ENCODE measurements at places on chromosomes 2 and 18. TPM values are rescaled to one million over a fixed set of nuclear protein-coding genes. Genes with fewer than 3 reads are reported as not detected.
A peak's percentile ranks its signal among the peaks of the same experiment; 100 is the strongest.

UCN gene
- 0.68 TPM for total RNA-seq

CTAGE1 gene
- total RNA-seq, result not detected

CNGA3 gene
- total RNA-seq, result not detected

SIX2 gene
- 1.5 TPM for total RNA-seq

FOXI3 gene
- 13.5 TPM for total RNA-seq

ERBB4 gene
- 1.8 TPM for total RNA-seq

SLC30A3 gene
- total RNA-seq, result 8.0 TPM

IL37 gene
- total RNA-seq, result not detected

SLC5A7 gene
- total RNA-seq, result not detected

FSHR gene
- total RNA-seq, result not detected

ASTL gene
- total RNA-seq, result 0.79 TPM

DNA sequence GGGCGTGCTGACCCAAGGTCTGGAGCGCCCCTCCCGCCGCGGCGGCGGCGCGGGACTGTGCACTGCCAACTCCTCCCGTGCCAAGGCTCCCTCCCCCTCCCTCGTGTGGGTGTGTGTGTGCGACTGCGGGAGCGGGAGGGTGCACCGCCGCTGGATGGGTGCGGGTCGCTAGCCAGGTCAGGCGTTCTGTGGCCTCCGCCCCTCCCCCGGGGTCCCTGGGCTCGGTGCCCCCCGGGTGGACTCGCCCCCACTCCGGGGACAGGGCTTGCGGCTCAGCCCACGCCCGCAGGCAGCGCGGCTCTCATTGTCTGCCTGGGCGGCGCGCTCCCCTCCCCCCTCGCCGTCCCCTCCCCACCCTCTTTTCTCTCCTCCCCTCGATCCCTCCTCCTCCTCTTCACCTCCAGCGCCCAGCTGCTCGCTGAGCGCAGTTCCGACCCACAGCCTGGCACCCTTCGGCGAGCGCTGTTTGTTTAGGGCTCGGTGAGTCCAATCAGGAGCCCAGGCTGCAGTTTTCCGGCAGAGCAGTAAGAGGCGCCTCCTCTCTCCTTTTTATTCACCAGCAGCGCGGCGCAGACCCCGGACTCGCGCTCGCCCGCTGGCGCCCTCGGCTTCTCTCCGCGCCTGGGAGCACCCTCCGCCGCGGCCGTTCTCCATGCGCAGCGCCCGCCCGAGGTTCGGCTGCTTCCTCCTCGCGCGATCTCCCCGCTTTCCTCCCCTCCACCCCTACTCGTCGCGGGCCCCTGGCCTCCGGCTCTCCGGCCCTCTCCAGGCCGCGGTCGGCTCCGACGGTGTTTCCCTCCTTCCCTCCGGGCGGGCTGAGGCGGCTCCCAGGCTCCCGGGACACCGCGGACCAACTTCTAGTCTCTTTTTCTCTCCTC lies at the start of gene GATA6:
GATA6 (plus strand) TSS at position 579 of the 878 bp plus-strand sequence. CDS start 1,556 bp downstream, outside the sequence.
- DNase-seq, result peak; percentile 74

- DNase-seq, result no peak
Observed at GRCh38 chr2:233342301-233342700, 12.0 kb upstream of the DGKD start.

DNA sequence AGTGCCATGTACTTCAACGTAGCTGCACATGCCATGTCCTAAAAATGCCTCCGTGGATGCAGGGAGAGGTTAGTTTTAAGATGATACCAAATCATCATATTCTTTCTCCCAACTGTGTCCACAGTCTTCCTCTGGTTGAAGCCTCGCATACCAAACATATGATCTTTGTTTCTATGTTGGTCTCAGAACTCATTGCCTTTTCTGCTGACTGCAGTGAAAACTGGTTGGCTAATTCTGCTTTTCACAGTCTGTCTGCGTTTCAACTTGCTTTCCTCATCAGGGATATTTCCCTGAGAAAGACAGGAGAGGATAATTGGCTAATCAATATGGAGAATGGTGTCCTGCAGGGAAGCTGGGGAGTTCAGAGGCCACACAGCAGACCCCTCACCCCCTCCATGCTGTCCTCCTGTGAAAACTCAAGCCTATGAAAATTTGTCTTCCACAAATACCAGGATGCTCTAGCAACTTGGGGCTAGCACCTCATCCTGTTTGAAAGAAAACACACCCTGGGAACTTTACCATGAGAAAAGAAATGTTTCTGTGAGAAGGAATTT lies 192.2 kb upstream of the PXDN start:
- DNase-seq, result no peak

GRCh38 chr2:4502230-4502843 lies 799.0 kb downstream of the DCDC2C start:
- DNase-seq, result no peak

- no peak for DNase-seq
Observed at GRCh38 chr18:57544936-57545660, 41.4 kb downstream of the FECH start.

- no peak for DNase-seq
Observed at GRCh38 chr2:239818086-239818485, 207.1 kb downstream of the NDUFA10 start.

DNA sequence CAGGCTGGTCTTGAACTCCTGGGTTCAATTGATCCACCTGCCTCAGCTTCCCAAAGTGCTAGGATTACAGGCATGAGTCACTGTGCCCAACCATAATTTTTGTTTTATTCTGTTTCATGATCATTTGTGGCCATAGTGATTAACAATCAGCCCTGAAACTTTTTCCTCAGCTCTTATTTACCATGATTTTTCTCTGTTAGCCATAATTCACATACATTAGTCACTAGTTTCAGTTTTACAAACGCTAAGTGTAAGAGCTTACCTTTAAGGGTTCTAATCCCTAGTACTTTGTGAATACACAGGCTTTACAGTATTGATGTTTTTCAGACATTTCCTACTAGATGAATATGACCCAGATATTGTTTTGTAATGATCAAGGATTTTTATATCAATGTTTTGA lies 216.1 kb downstream of the DPP4 start:
- DNase-seq, result no peak

GRCh38 chr2:237980087-237980486 lies 13.3 kb downstream of the UBE2F start:
- no peak for DNase-seq

GRCh38 chr2:26587994-26588393 lies 53.2 kb downstream of the CIB4 start:
- DNase-seq, result peak; percentile 8

DNA sequence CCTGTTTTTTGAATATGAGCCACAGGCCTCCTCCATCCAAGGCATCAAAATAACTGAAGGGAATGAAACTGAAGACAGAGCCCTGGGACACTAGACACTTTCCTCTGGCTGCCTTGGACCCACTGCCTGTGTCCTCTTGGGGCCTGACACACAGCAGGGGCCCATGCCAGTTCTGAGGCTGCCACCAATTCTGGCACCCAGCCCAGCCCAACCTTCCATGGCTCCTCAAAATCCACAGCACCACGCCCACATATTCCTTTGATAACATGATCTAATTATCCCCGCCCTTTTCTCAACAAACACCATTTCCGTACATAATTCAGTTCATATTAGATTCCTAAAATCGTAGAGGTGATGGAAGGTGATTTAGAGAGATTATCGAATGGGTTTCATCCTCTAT lies 64.2 kb downstream of the EMX1 start:
- DNase-seq, result no peak

- DNase-seq, result no peak
Observed at GRCh38 chr2:30252723-30253701, 21.7 kb downstream of the LBH start.

GRCh38 chr18:37675699-37676098 lies 110.1 kb upstream of the CELF4 start:
- no peak for DNase-seq

DNA sequence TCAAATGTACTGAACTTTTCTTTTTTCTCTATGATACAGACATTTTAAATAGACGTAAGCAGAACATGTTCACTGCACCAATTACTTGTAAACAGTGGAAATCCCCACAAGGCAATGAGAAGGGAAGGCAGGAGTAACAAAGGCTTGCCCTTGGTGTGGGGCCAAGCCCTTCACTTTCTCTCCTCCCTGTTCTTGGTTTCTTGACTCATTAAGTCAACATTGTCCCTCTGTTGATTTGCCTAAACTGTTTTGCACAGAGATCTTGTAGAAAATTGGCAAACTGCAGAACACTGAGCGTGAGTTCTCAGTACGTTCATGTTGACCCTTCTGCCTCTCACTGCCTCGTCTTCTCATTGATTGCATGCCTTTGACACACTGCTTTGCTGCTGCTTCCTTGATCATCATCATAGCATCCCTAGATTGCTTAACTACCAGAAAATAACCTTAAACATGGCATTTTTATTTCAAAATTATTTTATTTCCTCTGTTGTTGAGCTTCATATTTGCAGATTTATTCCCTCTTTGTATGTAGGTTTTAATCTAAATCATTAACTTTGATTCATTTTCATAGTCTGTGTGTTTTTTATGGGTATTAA lies 257.7 kb downstream of the PTGR3 start:
- no peak for DNase-seq

DNA sequence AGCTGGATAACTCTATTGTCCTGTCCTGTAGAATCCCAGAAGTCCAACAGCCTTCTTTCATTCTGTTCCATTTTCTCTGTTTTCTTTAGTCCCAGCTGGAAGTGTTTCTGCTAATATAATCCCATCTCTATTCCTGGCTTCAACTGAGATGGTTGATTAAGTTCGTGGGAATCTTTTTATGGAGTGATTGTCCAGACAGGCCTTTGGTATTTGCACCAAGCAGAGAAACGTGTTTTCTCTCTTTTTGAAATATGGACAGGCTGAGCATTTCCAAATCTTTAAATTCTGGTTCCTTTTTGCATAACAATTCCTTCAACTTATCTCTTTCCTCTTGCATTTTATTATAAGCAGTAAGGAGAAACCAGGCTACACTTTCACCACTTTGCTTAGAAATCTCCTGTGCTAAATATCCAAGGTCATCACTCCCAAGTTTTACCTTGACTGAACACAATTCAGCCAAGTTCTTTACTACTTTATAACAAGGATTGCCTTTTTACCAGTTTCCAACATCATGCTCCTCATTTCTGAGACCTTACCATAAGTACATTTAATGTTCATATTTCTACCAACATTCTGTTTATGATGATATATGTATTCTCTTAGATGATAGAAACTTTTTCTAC lies 108.8 kb downstream of the ZFP36L2 start:
- DNase-seq, result no peak

- DNase-seq, result no peak
Observed at GRCh38 chr2:112024231-112024630, 30.8 kb upstream of the TMEM87B start.

- DNase-seq, result no peak
Observed at GRCh38 chr2:149768320-149768799, 180.8 kb upstream of the MMADHC start.

- no peak for DNase-seq
Observed at GRCh38 chr2:146984014-146984413, 860.8 kb upstream of the ACVR2A start.

GRCh38 chr18:34592481-34592880 lies 117.6 kb upstream of the DTNA start:
- DNase-seq, result no peak

DNA sequence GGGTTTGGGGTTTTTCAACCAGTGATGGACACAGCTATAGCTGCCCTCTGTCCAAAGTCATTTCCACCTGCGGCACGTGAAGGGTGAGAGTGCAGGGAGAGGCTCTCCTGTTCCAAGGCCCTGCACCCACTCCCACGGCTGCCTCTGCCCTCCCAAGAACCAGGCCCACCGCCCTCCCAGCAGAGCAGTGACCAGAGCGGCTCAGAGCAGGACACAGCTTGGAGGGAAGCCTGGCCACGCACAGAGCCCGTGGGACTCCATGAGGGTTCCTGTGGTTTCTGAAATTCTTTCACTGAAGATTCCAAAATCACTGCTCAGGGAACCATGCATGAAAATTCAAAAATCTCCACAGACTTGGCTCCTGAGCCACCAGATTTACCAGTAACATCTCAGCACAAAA lies 67.3 kb upstream of the SALL3 start:
- no peak for DNase-seq

GRCh38 chr2:62187246-62187645 lies 8.7 kb upstream of the B3GNT2 start:
- DNase-seq, result no peak

All from WTC11 (cell line).